ENCODE measurements at places on chromosomes 2 and 18. TPM values are rescaled to one million over a fixed set of nuclear protein-coding genes. Genes with fewer than 3 reads are reported as not detected.

RAB27B gene
- total RNA-seq = 14.3 TPM

MAPRE3 gene
- 0.42 TPM for total RNA-seq

IL36G gene
- total RNA-seq = not detected

TUBA3D gene
- not detected for total RNA-seq

TDRD15 gene
- 0.10 TPM for total RNA-seq

SLC4A5 gene
- total RNA-seq = 6.7 TPM

SGPP2 gene
- 0.94 TPM for total RNA-seq

CCDC85A gene
- total RNA-seq = not detected

Data from mononuclear cell (primary cell).